Naive thymus-derived CD8-positive, alpha-beta T cell (primary cell): ENCODE measurements at places on chromosomes 1 and 21. TPM values are rescaled to one million over a fixed set of nuclear protein-coding genes. Genes with fewer than 3 reads are reported as not detected.
A peak's percentile ranks its signal among the peaks of the same experiment; 100 is the strongest.

The GFI1 gene
- 18.2 TPM for total RNA-seq

- H3K27ac ChIP-seq: no peak overlapping the region
- no peaks in the 10 kb centered on the region for H3K4me1 ChIP-seq
- H3K4me3 ChIP-seq: no peak overlapping the region
These were observed 33.2 kb upstream of the EPHA8 start for GRCh38 chr1:22529901-22530621.

GRCh38 chr1:110945626-110946025 lies 18.1 kb downstream of the LRIF1 start:
- no peak overlapping the region for H3K27ac ChIP-seq
- H3K4me1 ChIP-seq: no peaks in the 10 kb centered on the region
- DNase-seq: no peak
- no peaks in the 10 kb centered on the region for H3K27me3 ChIP-seq

The DRAXIN gene
- 0.22 TPM for total RNA-seq

GRCh38 chr1:28926629-28927265 lies 12.4 kb downstream of the EPB41 start:
- peak overlapping the region; percentile 88 for H3K27ac ChIP-seq
- peak overlapping the region; percentile 79 for H3K4me3 ChIP-seq
- peak; percentile 66 for DNase-seq
- no peaks in the 10 kb centered on the region for H3K36me3 ChIP-seq
- peaks cover 69% of the 10 kb centered on the region for H3K4me1 ChIP-seq

DNA sequence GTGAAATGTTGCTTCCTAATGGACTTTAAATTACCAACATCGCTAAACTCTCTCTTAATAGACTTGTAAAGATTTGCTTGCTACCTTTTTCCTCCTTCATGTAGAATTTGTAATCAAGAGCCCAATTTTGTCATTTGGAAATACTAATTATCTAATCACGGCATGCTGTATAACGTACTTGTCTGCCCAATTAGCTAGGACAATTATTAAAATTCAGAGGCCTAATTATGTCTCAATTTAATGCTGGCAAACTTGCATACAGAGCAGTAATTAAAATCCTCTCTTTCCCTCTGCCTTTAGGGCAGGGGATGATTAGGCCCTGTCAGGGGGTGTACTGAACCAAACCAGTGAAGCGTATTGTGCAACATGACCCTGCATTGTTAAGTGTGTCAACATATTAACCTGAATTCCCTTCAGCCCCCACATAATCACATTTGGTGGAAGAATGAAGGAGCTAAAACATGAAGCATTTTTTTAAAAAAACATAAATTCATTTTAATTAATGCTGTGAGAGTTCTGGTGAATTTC lies 137.4 kb upstream of the BARHL2 start:
- peaks cover 14% of the 10 kb centered on the region for H3K4me1 ChIP-seq
- DNase-seq: no peak
- H3K27me3 ChIP-seq: peaks cover 48% of the 10 kb centered on the region
- no peak overlapping the region for H3K27ac ChIP-seq
- H3K36me3 ChIP-seq: no peaks in the 10 kb centered on the region

- H3K36me3 ChIP-seq: no peaks in the 10 kb centered on the region
- H3K4me1 ChIP-seq: no peaks in the 10 kb centered on the region
- no peak for DNase-seq
- H3K4me3 ChIP-seq: no peak overlapping the region
- H3K27ac ChIP-seq: no peak overlapping the region
These were observed 244.8 kb downstream of the DUSP10 start for GRCh38 chr1:221497046-221497445.

The CFHR4 gene
- not detected for total RNA-seq

GRCh38 chr1:14297356-14297755 lies 301.1 kb upstream of the KAZN start:
- H3K27me3 ChIP-seq: peaks cover 4% of the 10 kb centered on the region

DNA sequence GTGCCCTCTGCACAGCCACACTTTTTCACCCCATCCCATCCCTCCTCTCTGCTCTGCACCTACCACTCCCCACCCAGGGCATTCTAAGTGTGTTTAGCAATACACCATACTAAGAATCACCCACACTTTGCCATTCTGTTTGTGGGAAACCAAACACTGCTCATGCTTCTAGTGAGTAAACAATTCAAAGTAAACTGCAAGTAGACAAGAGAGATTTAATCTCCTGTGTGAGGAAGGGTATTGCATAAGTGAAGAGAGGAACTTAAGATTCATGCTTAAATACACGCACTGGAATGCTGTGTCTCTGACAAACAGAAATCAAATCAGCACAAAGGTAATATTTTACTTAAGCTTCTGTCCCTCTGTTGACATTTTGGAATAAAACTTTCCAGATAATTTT lies 4.8 kb upstream of the EDARADD start:
- no peak overlapping the region for H3K4me3 ChIP-seq
- DNase-seq: no peak
- H3K27ac ChIP-seq: no peak overlapping the region
- no peaks in the 10 kb centered on the region for H3K36me3 ChIP-seq
- no peaks in the 10 kb centered on the region for H3K4me1 ChIP-seq

The C1orf115 gene
- total RNA-seq: 0.52 TPM

- no peak overlapping the region for H3K27ac ChIP-seq
- no peaks in the 10 kb centered on the region for H3K36me3 ChIP-seq
- no peak overlapping the region for H3K4me3 ChIP-seq
- H3K27me3 ChIP-seq: peaks cover 13% of the 10 kb centered on the region
- no peak for DNase-seq
These were observed 83.4 kb upstream of the ABCD3 start for GRCh38 chr1:94334764-94335163.

DNA sequence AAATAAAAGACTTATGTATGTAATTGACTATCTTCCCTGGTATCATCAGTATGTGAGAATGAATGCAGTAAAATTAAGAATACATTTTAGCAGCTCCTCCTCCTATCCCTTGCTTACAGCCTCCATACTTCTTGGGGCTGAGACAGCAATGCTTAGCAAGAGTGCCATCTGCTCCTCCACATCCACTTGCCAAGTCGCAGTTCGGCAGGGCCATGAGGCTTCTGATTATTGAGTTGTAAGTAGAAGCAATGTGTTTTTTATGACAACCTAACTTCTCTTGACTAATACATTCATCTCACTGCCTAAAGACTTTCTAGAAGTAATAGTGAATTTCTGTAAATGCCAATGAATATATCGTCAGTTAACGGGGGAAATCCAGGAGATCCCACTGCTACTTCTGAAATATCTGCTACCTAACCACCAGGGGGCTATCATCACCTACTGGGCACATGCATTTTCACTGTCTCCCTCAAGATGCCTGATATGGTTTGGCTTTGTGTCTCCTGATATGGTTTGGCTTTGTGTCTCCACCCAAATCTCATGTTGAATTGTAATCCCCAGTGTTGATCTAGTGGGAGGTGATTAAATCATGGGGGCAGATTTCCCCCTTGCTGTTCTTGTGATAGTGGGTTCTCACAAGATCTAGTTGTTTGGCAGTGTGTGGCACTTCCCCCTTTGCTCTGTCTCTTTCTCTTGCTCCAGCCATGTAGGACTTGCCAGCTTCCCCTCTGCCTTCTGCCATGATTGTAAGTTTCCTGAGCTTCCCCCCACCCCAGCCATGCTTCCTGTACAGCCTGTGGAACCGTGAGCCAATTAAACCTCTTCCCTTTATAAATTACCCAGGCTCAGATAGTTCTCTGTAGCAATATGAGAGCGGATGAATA lies 59.6 kb downstream of the EXTL2 start:
- no peak for DNase-seq
- no peaks in the 10 kb centered on the region for H3K27me3 ChIP-seq
- H3K27ac ChIP-seq: no peak overlapping the region
- no peaks in the 10 kb centered on the region for H3K36me3 ChIP-seq
- no peaks in the 10 kb centered on the region for H3K4me1 ChIP-seq

The RNU1-4 gene
- total RNA-seq: 3,916 TPM

DNA sequence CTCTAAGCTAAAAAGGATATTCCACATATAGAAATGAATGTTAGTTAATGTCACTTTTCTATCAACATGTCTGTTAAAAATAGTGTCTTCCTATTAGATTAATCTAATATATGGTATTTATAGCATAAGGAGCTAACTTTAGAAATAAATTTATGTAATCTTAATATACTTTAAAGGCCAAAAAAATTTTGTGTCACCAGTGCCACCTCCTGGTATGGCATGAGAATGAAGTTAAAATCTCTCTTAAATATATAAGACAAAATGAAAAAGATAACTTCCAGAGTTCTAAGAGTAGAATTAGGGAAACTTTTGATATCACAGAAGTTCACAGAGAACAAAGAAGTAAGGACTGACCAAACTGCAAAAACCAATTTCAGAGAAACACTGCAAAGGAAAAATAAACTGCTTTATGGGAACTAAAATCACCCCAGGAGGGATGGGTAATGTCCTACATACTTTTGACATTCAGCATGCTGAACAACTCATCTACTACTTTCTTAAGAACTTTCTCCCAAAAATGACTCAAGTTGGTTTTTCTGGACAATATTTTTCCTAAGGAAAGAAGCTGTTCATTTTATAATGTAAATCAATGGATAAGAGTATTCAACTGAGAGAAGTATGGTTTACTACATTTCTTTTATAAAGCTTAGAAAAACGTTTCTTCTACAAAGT lies 82.8 kb downstream of the TRIM33 start:
- H3K27me3 ChIP-seq: no peaks in the 10 kb centered on the region
- H3K27ac ChIP-seq: no peak overlapping the region

GRCh38 chr21:39142972-39143371 lies 40.3 kb downstream of the PSMG1 start:
- H3K27ac ChIP-seq: no peak overlapping the region
- no peak for DNase-seq
- no peaks in the 10 kb centered on the region for H3K4me1 ChIP-seq
- H3K36me3 ChIP-seq: peaks cover 4% of the 10 kb centered on the region
- peaks cover 4% of the 10 kb centered on the region for H3K27me3 ChIP-seq
- no peak overlapping the region for H3K4me3 ChIP-seq

The SLC45A1 gene
- 1.2 TPM for total RNA-seq

The HFM1 gene
- not detected for total RNA-seq

The VASH2 gene
- total RNA-seq: not detected

DNA sequence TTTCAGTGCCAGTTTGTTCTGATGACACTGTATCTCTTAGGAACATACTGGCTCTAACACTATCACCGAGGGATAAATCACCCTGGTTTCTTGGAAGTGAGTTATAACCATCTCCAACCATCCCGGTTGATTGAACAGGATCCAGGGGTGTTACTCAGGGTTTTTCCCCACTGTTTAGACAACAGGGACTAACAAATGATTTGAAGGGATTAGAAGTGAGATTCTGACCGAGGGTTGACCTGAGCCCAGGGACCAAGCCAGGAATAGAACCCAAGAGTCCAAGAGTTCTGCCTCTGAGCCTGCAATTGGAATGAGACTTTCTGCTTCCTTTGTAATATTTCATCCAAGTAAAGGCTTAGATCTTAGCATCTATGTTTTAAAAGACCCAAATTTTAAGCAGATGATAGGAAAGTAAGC lies 154.0 kb downstream of the DHRS3 start:
- no peak for DNase-seq
- H3K27ac ChIP-seq: no peak overlapping the region
- H3K4me1 ChIP-seq: peaks cover 20% of the 10 kb centered on the region
- no peak overlapping the region for H3K4me3 ChIP-seq
- H3K27me3 ChIP-seq: no peaks in the 10 kb centered on the region
- H3K36me3 ChIP-seq: peaks cover 46% of the 10 kb centered on the region

- H3K4me1 ChIP-seq: peaks cover 11% of the 10 kb centered on the region
- H3K4me3 ChIP-seq: no peak overlapping the region
- H3K27me3 ChIP-seq: no peaks in the 10 kb centered on the region
These were observed 349.1 kb upstream of the FMN2 start for GRCh38 chr1:239742416-239743109.

The CPT2 gene
- 23.1 TPM for total RNA-seq

The FMO5 gene
- total RNA-seq: 0.91 TPM

The OBSCN gene
- 102 TPM for total RNA-seq

DNA sequence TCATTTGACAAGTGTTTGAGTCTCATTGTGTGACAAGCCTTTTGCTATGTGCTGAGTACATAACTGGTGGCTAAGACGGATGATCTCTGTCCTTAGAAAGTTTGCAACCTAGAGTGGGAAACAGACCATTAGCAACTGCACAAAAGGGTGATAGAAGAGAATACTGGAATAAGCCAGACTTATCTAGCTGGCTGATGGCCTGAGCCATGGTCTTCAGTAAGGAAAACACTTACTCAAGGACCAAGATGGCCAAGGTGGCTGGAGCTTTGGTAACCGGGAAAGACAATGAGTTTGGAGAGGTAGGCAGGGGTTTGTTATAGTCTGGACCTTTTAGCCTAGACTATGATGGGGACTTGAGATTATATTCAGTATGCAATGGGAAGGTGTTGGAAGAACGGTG lies 1.6 kb upstream of the TAF12 start:
- peak overlapping the region; percentile 99 for H3K4me3 ChIP-seq
- H3K36me3 ChIP-seq: peaks cover 3% of the 10 kb centered on the region
- peaks cover 78% of the 10 kb centered on the region for H3K4me1 ChIP-seq
- no peak for DNase-seq

- H3K27me3 ChIP-seq: no peaks in the 10 kb centered on the region
- H3K4me1 ChIP-seq: peaks cover 48% of the 10 kb centered on the region
- peak within 1 kb of the TSS; percentile 95 for H3K27ac ChIP-seq
- peak within 1 kb of the TSS; percentile 92 for H3K4me3 ChIP-seq
These were observed at the start of gene TRAPPC10 for GRCh38 chr21:44011579-44012473. TSS of gene TRAPPC10 (plus strand) at chr21:44012309. CDS start at chr21:44012494, 185 bp downstream.

- peaks cover 22% of the 10 kb centered on the region for H3K36me3 ChIP-seq
- no peaks in the 10 kb centered on the region for H3K27me3 ChIP-seq
- peak; percentile 89 for DNase-seq
- H3K27ac ChIP-seq: peak within 1 kb of the TSS; percentile 95
- peaks cover 55% of the 10 kb centered on the region for H3K4me1 ChIP-seq
- peak within 1 kb of the TSS; percentile 95 for H3K4me3 ChIP-seq
These were observed at the start of gene TMEM63A for GRCh38 chr1:225881959-225882693. TSS of gene TMEM63A (minus strand) at chr1:225882380. CDS start at chr1:225877580, 4,800 bp downstream.

DNA sequence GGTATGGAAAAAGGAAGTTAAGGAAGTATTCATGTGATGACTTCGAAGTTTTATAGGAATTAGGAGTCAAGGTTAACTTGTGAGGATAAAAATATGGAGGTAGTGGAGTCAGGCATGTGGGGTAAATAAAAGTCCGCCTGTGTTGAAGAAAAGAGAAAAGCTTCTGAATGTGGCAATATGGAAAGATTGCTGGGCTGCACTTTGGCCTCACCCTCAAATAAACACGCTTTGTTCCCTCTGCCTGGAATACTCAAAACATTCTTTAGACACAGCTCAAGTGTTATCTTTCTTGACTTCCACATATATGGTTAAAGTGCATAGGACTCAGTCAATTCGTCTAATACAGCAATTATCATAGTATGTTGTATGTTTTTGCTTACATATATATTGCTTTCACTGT lies 137.7 kb downstream of the PLA2G4A start:
- H3K27ac ChIP-seq: no peak overlapping the region
- H3K4me3 ChIP-seq: no peak overlapping the region
- H3K36me3 ChIP-seq: no peaks in the 10 kb centered on the region

DNA sequence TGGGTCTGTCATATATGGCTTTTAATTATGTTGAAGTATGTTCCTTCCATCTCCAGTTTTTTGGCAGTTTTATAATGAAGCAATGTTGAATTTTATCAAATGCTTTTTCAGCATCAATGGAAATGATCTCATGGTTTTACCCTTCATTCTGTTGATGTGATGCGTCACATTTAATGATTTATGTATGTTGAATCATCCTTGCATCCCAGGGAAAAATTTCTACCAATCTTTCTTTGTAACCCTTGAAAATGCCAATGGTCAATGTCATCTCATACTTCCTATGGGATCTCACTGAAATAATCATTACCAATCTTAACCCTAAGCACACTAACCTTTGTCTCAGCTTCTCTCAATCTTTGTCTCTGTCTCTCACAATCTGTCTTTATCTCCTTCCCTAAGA lies 1004.0 kb downstream of the KCNT2 start:
- no peak overlapping the region for H3K27ac ChIP-seq
- no peaks in the 10 kb centered on the region for H3K27me3 ChIP-seq
- H3K36me3 ChIP-seq: no peaks in the 10 kb centered on the region

The KCNT2 gene
- not detected for total RNA-seq

The LCE3B gene
- total RNA-seq: not detected

The AGO3 gene
- total RNA-seq: 40.8 TPM
